ENCODE measurements at places on chromosomes 7 and 10.

DNA sequence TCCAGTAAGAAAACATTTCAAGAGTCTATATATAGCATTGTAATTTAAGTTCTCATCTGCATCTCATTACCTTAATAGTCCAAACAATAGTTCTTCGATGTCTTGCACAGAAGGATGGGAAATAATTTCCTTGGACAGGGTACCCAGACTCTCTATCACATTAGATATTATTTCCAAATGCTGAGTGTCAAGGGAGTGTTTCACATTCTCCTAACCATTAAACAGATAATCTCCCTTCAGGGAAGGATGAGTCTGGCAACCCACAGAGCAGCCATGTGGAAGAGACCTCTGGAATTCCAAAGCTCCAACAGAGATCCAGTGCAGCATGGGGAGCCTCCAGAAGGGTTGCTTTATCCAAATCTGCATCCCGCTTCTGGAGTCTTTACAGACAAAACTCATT, 89.6 kb downstream of the FZD1 start:
- no peak for DNase-seq

DNA sequence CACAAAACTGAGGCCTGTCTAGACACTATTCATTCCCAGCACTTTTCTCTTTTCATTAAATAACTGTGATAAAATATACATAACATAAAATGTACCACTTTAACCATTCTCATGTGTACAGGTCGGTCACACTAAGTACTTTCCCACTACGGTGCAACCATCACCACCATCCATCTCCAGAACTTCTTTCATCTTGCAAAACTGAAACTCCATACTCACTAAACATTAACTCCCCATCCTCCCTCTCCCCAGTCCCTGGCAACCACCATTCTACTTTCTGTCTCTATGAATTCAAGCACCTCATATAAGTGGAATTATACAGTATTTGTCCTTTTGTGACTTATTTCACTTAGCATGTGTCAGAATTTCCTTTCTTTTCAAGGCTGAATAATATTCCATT, 53.0 kb downstream of the ARHGAP12 start:
- no peak for DNase-seq

DNA sequence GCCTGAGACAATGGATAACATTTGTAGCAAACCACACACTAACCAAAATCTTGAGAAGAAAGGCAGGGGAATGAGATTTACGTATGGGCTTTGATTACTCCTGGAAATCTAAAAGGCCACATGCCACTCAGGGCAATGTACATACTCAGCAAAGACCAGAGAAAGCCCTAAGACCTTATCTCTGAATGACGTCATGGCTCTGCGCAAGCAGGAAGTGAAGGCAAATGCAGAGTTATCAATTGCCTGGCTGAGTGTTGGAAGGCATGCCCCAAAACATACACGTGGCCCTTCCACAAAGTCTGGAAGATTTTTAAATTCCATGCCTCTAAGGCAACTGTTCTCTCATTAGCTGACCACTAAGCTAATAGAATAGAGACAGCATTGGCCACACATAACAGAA, 90.9 kb upstream of the NRBF2 start:
- no peak for DNase-seq

DNA sequence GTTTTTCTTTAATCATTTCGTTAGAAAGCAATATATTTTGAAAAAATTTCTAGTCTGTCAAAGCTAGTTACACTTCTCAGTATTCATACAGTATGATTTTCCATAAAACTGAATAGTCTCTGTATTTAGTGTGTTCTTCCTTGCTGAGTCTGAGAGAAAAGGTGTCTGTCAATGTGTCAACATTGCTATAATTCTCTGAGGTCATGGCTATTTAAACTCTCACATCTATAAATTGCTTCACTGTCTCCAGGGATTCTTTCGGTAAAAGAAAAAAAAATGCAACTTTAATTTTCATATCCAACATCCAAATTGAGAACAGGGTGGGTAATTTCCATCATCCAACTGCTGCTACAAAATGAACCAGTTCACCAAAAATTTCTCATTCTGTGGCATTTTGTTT, 319.7 kb upstream of the GHITM start:
- no peak for DNase-seq

GRCh38 chr7:51344406-51345138, 28.0 kb upstream of the COBL start:
- DNase-seq: no peak

DNA sequence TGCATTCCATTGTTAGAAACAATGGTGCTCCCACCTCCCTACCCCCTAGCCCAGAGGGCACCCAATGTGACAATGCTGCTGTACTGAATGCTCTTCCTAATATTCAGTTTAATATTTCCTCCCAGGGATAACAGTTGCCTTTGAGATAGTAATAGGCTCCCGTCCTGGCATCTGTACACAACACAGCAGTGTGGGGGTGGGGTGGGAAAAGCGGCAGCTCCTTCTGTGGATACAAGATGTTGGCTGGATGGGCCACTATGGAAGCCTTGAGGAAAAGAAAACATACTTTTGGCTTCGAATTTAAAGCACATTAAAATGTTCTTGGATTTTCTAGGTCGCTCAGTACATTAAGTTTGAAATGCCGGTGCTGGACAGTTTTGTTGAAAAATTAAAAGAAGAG, 9.2 kb upstream of the ZNF22 start:
- no peak for DNase-seq

DNA sequence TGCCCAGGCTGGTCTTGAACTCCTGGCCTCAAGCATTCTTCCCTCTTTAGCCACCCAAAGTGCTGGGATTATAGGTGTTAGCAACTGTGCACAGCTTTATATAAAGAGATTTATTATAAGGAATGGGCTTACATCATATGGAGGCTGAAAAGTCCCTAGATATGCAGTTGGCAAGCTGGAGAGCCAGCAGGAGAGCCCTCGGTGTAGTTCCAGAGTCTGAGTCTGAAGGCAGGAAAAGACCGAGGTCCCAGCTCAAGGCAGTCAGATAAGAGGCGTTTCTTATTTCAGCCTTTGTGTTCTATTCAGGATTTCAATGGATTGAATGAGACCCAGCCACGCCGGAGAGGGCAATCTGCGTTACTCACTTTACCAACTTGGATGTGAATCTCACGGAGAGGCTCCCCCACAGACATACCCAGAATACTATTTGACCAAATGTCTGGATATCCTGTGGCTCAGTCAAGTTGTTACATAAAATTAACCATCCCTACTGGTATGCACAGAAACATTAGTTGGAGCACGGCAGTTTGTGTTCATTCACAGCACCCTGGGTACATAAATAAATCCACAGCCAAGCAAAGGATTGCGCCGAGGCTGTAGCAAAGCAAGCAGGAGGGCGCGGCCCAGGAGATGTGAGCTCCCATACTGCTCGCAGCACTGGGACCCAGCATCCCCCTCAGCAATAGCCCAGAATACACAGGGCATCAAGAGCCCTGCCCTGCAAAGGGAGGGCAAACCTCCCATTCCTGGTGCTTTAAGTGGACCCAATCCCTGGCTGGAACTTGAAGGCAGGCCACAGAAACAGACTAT, 158.4 kb upstream of the ZNF32 start:
- DNase-seq: no peak

GRCh38 chr7:74360008-74360407, 70.8 kb downstream of the CLIP2 start:
- DNase-seq: no peak

GRCh38 chr7:8322667-8323066, 60.7 kb upstream of the ICA1 start:
- no peak for DNase-seq

GRCh38 chr10:88271761-88272543, 311.2 kb downstream of the RNLS start:
- DNase-seq: no peak

DNA sequence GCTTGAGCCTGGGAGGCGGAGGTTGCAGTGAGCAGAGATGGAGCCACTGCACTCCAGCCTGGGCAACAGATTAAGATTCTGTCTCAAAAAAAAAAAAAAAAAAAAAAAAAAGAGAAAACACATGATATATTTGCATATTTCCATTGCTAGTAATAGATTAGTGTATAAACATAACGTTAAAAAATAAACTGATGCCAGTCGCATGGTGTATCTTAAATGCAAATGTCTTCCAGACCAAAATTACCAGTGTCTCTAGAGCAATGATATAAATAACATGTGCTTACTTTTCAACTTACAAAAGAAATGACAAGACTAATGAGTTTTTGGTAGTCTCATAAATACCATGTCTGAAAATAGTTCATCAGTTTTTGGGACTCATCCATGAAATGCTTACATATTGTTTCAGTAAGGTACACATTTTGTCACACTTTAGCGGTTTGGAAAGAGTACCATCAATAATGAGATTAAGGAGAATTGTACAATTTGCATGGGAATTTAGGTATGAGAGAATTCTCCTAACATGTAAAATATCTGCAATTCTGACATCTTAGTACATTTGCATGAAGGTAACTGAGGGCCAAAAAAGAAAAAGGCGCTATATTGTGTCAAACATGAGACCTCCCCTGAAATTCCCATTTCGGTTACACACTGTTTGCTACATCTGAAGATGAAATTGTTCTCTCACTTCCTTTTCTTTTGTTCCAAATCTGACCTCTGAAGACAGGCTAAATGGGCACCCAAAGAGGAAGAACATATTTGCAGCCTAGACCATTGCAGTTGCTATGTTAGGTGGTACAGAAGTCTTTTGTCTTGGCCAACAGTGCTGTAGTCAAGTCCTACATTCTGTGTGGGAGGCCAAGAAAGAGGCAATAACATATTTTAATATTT, 51.5 kb upstream of the PIP4K2A start:
- DNase-seq: peak; percentile 42

- DNase-seq: no peak
Observed at GRCh38 chr7:127901895-127902703, 129.1 kb downstream of the LRRC4 start.

DNA sequence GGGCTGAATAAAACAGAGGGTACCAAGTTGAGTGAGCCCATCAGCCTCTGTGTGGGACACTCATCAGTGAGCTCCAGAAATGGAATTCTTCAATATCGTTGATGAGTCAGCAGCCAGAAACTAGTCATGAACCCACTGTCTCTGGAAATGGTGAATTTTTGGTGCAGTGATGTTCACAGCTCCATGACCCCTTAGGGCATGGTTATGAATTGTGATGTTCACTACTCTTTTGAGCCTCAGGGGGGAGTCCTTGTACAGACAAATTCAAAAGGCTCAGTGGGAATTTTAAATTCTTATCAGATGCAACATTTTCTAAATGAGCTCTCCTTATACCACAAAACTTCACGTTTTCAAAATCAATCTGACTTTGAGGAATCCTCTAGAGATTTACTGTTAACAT, 335.7 kb downstream of the PHTF2 start:
- peak; percentile 39 for DNase-seq

DNA sequence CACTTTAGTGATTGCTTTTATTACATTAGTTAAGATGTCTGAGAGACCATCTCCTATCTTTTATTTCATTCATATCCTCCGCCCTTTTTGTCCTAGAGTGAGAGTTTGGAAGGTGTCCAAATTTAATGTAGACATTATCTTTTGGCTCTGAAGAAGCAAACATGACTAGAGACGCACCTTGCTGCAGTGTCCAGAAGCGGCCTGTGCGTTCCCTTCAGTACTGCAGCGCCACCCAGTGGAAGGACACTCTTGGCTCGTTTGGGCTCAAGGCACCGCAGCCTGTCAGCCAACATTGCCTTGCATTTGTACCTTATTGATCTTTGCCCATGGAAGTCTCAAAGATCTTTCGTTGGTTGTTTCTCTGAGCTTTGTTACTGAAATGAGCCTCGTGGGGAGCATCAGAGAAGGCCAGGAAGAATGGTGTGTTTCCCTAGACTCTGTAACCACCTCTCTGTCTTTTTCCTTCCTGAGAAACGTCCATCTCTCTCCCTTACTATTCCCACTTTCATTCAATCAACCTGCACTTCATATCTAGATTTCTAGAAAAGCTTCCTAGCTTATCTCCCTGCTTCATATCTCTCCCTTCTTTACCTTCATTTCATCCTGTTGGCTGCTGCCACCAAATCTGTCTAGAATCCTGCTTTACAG, 10.4 kb upstream of the CLCN1 start:
- no peak for DNase-seq

GRCh38 chr7:35792472-35792871, 8.4 kb upstream of the SEPTIN7 start:
- DNase-seq: no peak

GRCh38 chr10:775245-776075, 86.0 kb upstream of the DIP2C start:
- DNase-seq: no peak

DNA sequence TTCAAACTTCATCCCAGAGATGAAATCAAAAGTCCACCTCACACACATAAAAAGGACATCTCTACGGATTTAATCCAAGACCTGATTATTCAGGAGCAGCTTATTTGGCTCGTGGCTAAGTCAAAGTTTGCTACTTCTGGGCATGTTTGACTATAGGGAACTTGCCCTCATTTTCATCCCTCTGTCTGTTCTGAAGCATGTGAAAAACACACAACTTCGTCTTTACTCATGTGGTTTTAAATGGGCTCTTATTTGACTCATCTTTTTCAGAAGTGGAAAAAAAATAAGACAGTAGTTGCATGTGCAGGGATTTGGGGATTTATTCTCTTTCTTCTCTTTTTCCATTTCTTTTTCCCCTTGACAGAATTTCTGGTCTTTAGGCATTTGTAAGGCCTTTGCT, 295.9 kb downstream of the TFEC start:
- no peak for DNase-seq

GRCh38 chr10:69415049-69415448, 1.7 kb downstream of the TACR2 start:
- no peak for DNase-seq

DNA sequence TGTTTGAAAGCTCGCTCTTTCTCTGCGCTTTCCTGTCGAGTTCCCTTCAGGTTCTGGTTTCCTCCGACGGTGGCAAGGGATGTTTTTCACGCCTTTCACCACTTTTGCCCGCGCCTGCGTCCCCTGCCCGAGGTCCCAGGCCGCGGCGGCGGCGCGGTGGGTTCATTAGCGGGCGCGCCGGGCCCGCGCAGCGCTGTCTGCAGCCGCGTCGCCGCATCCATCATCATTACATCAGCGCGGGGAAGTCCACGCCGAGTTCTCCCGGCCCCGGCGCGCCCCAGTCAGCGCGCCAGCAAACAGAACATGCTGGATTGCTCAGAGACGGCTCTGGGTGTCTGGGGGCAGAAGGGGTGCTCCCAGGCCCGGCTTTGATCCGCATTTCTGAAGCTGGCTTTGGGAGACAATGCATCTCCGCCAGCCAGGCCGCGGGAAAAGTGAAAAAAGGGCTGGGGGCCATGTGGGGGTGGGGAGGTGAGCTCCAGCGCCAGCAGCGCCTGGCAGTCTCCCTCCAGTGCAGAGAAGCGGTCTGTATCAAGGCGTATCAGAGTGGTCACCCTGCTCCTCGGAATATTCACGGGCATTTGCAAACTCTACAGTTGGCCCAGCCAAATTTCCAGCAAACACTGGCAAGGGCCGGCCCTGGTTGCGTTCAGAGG, 8.9 kb downstream of the GLI3 start:
- no peak for DNase-seq

GRCh38 chr10:36421992-36422391, 703.4 kb upstream of the ANKRD30A start:
- DNase-seq: no peak

- no peak for DNase-seq
Observed at GRCh38 chr7:48259463-48260280, 88.4 kb downstream of the ABCA13 start.

DNA sequence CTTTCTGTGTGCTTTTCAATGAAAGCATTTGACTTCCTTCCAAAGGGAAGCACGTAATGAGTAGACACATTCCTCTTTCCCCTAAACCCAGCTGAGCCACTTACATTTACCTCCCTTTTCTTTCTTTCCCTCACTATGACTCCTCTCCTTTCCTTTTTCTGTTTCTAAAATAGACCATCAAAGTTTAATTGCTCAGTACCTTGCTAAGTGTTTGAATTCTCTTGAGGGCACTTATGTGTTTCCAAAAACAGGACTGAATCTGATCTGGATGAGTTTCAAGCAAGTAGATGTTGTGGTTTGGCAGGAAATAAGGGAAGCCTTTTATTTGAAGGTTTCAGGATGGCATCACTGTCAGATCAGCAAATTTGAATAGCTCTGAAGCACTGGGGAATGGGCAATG, 396.2 kb downstream of the REEP3 start:
- DNase-seq: no peak

Data from GM10248 (cell line).